Activated T-helper 1 cell treated with anti-CD3 and anti-CD28 coated beads, Interleukin-2, amount 50 U/mL, for 16 hours (primary cell): ENCODE measurements at places on chromosomes 2 and 18.

GRCh38 chr2:78416625-78417300 lies 608.7 kb upstream of the REG3G start:
- DNase-seq, result no peak

- DNase-seq, result no peak
These were observed 16.4 kb upstream of the STARD7 start for GRCh38 chr2:96225016-96225533.

- no peak for DNase-seq
These were observed 103.1 kb downstream of the UPP2 start for GRCh38 chr2:158204741-158205165.

DNA sequence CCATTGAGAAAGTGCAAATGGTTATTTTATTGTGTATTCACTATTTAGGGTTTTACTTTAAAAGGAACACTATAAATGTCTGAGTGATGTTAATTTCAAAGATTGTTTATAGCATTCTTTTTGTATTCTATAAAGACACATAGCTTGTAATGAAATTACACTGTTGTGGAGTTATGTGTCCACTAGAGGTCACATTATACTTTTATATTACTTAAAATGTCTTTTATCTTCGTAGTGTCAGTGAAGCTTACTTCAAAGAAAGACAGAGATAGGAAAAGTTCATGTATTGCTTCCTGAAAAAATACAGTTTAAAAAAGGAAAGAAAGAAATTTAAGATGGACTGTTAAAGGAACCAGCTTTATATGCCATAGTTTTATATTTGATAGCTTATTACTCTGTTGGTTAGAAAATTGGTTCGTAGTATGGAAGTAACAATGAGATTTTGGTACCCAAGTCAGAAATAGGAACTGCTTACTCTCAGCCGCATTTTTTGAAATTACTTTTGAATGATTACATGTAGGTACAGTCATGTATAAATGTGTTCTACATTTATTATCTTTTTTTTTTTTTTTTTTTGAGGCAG lies 20.5 kb downstream of the APLF start:
- DNase-seq, result no peak

GRCh38 chr2:159555651-159556392 lies 60.5 kb downstream of the BAZ2B start:
- DNase-seq, result no peak

- no peak for DNase-seq
These were observed 117.7 kb downstream of the RBMS1 start for GRCh38 chr2:160375802-160376469.

- DNase-seq, result no peak
These were observed 53.5 kb upstream of the LCLAT1 start for GRCh38 chr2:30393510-30393909.

- no peak for DNase-seq
These were observed 151.7 kb downstream of the LRRTM4 start for GRCh38 chr2:77370511-77370910.

DNA sequence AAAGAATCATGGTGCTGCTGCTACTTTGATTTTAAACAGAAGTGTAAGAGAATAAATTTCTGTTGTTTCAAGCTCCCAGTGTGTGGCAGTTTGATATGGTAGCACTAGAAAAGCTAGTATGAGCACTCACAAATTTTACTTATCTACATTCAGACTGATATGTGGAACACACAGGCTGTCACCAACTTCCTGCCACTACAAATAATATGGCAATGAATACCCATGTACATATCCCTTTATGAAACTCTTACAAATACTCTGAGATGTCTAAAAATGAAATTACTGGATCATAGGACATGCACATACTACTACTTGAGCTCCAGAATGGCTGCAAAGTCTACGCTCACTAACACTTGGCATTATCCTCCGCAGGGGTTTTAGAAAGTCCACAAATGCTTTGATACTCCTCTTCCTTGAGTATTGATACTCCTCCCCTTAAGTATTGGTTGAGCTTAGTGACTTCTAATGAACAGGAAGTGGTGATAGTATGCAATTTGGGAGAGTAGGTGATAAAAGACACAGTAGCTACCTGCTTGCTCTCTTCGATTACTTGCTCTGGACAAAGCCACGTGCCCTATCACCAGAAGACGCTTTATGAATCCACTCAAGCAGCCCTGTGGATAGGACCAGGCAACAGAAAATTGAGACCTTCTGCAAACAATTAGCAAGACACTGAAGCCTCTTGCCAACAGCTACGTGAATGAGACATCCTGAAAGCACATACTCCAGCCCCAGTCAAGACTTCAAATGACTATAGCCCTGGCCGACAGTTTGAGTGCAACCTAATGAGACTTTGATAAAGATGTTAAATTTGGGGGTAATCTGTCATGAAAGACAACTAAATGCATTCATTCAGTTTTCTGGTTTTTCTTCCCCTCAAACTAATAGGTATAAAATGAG lies 35.4 kb downstream of the FBXO11 start:
- DNase-seq, result no peak

DNA sequence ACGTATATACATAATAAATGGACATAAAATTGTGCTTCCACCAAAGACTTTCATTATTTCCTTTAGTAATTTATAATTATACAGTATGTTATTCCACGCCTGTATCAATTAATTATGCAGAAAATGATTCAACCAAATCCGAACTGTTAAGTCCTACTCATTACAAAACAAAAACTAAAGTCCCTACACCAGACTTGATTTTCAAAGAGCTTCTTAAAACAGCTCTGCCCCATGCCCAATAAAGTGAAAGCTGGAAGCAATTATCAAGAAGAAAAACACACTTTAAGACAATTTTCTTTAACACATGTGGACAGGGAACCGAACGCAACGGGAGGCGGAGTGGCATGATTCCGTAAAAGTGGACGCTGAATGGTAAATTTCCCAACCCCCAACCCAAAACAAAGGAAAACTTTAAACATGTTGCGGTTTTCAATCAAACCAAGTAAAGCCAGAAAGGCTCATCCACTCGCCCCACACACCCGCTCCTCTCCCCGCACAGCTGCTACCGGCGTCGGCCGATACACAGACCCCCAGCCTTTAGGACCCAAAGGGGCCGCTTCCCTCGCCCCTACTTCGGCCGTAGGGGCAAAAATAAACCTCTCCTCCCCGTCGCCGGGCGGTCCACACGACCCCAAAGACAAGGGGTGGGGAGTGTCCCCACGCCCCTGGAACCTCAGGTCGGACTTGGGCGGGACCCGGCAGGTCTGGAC lies 705 bp downstream of the YES1 start:
- no peak for DNase-seq

GRCh38 chr2:105722726-105723297 lies 21.9 kb upstream of the NCK2 start:
- DNase-seq, result no peak

GRCh38 chr2:221034026-221034701 lies 537.9 kb downstream of the EPHA4 start:
- DNase-seq, result no peak

DNA sequence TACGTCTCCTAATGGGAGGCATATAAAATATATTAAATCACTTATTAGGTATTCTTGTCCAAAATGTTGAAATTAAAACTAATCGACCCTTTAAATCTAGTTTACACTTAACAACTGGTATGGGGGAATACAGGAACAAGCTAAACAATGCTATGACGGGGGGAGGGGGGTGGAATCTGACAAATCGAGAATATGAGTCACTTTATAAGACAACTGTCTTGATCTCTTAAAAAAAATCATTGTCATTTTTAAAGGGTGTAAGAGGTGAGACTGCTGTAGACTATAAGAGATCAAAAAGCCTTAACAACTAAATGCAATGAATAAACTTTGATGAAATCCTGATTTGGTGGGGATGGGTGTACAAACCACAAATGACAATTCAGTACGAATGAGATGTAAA lies 6.0 kb downstream of the MAP3K2 start:
- DNase-seq, result no peak

GRCh38 chr2:217827430-217828201 lies 175.2 kb downstream of the TNS1 start:
- DNase-seq, result no peak

DNA sequence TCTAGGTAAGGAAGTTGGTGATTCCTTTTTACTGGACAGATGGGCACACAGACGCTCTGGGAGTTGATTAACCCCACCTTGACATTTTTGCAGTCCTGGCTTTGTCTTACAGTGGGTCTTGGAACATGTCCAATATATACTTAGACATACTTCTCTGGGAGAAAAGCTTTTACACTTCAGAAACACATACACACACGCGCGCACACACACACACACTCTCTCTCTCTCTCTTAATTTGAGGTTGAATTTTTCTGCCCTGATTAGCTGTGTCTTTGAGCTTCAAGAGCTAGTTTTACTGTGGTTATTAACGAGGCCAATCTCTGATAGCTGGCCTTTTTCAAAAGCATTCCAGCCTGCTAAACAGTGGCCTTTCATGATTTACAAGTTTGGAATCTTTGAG lies 215.0 kb downstream of the MYCN start:
- no peak for DNase-seq

- peak; percentile 15 for DNase-seq
These were observed 519 bp downstream of the TEX261 start for GRCh38 chr2:70994009-70994698.

DNA sequence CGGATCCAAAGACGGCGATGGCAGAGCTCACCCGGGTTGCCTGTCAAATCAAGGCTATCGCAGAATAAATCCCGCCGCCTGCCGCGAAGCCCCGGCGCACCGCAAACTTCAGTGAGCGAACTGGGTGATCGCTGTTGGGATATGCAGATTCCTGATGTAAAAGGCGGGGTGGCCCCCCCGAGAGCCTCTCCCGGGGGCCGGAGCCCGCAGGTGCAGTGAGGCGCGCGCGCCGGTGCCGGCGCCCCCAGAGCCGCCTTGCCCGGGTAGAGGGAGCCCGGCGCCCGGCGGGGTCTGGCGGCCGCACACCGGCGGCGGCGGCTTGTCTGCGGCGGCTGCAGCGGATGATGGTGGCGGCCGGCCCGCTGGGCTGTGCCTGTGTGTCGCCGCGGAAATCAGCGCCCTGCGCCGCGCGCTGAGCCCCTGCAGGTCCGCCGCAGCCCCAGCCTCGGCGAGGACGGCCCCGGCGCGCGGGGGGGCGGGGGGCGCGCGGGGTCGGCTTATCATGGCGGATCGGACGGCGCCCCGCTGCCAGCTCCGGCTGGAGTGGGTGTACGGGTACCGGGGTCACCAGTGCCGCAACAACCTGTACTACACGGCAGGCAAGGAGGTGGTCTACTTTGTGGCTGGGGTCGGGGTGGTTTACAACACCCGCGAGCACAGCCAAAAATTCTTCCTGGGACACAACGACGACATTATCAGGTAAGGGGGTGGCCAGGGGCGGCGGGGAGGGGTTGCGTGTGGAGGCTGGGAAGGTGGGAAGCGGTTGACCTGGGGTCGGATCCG lies 1.3 kb downstream of the EML6 start:
- DNase-seq, result no peak
